ENCODE measurements at places on chromosomes 1 and 21. TPM values are rescaled to one million over a fixed set of nuclear protein-coding genes. Genes with fewer than 3 reads are reported as not detected.
A peak's percentile ranks its signal among the peaks of the same experiment; 100 is the strongest.

OR2AK2 gene
- total RNA-seq: not detected

ERO1B gene
- total RNA-seq: 3.9 TPM

BNIPL gene
- 1.4 TPM for total RNA-seq

HSD3B2 gene
- not detected for total RNA-seq

MATN1 gene
- 0.05 TPM for total RNA-seq

DNA sequence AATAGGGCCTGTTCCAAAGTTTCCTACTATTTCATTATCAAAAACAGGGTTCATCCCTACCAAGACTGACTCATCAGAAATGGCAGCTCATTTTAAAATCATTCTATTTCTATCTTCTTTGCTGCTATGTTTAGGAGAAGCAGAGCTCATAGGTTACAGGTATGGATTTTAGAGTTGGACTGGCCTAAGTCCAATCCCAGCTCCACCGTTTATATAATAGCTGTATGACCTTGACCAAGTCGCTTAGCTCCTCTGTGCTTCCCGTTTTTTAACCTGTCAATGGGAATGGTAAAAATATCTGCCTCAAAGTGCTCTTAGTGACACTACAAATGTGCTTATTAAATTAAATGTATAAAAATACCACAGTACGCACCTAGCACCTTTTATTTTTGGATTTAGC, 412.6 kb downstream of the ZP4 start:
- no peak for DNase-seq

- no peak for DNase-seq
Observed at GRCh38 chr1:54942976-54943375, 37.5 kb upstream of the TMEM61 start.

DNA sequence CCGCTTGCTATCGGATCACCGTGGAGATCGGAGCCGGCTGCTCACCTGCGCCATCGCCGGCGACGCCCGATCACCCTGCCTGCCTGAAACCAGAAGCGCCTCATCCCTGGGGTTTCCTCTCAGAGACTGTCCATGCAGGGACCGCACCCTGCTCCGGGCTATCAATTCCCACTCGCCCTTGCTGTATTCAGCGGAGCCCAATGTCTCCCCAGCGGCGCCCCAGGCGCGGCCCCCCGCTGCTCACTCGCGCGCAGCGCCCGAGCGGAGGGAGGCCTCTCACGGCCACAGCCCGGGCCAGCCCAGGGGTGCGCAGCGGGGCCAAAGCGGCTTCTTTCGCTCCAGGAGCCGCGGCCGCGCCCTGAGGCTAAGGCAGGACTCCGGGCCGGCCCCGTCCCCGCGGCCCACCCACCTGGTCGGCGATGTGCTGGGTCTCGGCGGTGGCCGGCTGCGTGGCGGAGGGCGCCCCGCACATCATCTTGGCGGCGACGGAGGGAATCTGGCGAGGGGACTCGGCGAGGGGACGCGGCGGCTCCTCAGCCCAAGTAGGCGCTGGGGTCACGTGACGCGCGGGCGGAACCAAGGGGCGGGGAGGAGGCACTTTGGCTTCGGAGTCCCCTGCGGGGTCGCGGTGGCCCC, at the start of gene CSTB:
CSTB (minus strand) TSS at position 514 of the 636 bp plus-strand sequence; CDS start at position 475, 39 bp downstream.
- DNase-seq: peak; percentile 78

DNA sequence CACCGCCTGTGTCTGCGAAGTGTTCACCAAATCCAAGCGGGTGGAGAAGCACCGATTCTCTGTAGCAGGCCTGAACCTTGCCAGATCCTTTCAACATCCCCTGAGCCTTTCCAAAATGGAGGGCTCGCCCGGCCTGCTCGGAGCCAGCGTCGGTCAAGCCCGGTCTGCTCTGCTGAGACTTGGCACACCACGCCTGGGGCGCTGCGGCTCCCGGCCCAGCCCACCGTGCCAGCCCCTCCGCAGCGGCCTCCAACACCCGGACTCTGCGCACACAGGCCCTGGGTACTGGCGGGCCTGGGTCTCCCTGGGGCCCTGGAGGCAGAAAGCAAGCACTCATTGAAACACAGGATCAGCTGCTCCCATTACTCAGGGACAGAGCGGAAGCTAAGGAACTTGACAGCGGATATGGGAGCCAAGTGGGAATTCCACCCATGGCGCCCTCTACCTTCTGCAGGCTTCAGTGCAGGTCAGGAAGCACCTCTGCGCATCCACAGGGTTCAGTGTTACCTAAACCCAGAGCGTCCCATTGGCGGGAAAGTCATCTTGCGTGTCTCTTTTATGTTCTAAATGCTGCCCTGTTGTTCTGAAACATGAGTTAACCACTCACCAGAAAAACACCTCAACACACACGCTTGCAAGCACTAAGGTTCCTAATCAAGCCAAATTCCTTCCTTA, 159.9 kb downstream of the ZBTB18 start:
- no peak for DNase-seq

GRCh38 chr1:98253145-98253544, 332.3 kb upstream of the DPYD start:
- DNase-seq: no peak

DNA sequence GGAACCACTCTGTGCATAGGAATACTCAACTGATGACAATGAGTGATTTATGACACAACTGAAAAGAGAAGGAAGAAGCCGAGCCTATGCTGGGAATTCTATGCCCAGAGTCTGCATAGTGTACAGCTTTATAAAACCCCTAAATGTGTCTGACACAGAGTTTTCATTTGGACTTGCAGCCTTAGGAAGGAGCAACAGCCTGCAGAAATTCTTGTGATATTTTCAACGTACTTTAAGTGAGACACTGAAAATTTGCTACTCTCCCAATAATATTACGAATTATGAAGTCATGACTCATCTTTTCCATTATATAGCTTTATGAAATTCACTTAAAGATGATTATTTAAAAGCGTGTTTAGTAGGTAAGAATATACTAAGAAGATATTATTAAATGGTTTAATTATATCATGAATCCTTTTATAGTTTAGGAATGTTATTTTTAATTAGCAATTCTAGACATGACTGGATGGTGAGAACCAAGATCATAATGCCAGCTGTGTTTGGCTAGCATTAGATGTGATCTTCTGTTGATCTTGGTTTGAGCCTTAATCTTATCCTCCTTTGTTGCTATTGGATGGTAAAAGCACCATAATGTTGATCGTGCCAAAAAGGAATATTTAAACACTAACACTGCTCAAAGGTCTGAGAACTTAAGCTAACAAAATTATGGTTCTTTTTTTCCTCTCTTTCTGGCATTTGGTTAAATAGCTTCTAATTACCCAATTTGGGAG, 785.1 kb upstream of the ADGRL4 start:
- DNase-seq: no peak

Measured in myocyte (in vitro differentiated cells).